ENCODE measurements at places on chromosomes 2 and 18. TPM values are rescaled to one million over a fixed set of nuclear protein-coding genes. Genes with fewer than 3 reads are reported as not detected.

DNA sequence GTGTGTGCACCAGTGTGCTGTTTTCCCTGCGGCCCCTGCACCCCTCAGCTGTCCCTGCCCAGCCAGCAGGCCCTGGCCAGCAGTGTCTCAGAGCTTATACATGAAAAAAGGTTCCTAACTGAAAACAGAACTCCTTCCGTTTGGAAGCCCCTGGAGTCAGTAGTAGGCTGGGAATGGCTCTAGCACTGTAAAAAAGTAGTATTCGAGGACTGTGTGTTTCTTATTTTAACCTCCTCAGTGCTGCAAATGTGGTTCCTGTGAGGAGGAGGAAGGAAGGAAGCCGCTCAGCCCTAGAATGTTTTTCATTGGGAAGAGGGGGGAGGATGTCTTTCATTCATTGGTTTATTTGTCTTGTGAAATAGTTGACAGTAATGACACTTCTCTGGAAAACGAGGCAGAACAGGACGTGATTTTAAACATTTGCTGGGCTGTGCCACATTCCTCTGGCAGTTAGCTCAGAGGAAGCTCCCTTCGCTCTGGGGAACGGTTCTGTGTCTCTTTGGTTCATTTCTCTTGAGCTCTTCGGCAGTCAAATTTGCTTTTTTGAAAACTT, 103.5 kb downstream of the SPTBN1 start:
- DNase-seq, result no peak

DNA sequence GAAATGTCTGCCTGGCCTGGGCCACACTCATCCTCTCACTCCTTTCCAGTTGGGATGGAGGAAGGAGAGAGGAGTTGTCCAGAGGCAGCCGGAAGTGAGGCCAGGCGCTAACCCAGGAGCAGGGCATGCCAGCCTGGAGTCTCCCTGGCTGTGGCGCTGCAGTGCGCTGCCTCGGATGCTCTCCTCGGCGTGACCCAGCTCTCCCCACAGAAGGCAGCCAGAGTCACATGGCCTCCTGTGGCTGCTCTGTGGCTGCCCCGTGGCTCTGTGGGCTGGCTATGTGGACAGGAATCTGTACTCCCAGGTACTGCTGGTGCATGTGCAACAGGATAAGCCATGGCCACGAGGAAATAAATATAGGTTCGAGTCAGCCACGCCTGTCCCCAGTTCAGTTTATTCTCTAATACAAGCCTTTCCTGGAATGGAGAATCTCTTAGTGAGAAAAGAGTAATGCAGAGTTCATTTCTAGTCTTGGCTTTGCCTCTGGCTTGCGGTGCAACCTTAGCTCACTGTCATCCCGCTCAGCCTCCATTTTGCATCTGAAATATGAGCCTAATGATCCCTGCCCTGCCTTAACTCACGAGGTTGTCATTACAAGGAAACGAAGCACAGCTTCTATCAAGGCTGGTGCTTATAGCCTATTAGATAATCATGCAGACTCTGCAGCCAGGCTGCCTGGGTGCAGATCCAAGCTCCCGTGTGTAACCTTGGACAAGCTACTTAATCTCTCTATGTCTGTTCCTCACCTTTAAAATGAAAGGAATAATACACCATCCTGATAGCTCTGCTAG, 106.3 kb downstream of the ANTXR1 start:
- DNase-seq, result no peak

- no peak for DNase-seq
Measured at GRCh38 chr2:97354576-97354975, 235.1 kb downstream of the ANKRD36B start.

- DNase-seq, result peak; percentile 60
Measured at GRCh38 chr2:43343573-43344304, 117.3 kb upstream of the ZFP36L2 start.

GRCh38 chr2:58025150-58025933, 21.3 kb upstream of the VRK2 start:
- DNase-seq, result no peak

The SERPINB7 gene
- total RNA-seq, result not detected

The GKN1 gene
- not detected for total RNA-seq

The CNNM4 gene
- 3.4 TPM for total RNA-seq

The NEUROD1 gene
- not detected for total RNA-seq

The MC5R gene
- total RNA-seq, result not detected

The MSTN gene
- not detected for total RNA-seq

Data from right lobe of liver (tissue), 6 donors.